ENCODE measurements at places on chromosomes 7 and 10.

- no peak for DNase-seq
Observed at GRCh38 chr10:15167411-15168290, 842 bp downstream of the NMT2 start.

DNA sequence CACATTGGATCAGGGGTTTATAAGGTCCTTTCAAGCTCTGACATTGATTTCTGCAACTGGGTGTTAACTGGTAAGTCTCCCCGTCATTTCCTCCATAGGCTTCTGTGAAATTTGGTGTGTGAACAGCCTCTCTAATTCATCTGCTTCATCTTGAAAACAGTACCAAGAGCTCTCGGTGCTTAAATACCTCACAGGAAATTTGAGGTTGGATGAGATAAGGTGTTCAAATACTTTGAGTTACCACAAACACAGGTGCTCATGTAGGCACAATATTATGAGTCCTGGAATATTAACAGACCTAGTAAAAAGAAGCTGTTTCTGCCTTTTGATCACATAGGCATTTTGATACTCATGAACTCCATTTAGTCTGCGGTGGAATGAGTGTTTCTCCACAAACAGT lies 85.2 kb downstream of the RTKN2 start:
- no peak for DNase-seq

DNA sequence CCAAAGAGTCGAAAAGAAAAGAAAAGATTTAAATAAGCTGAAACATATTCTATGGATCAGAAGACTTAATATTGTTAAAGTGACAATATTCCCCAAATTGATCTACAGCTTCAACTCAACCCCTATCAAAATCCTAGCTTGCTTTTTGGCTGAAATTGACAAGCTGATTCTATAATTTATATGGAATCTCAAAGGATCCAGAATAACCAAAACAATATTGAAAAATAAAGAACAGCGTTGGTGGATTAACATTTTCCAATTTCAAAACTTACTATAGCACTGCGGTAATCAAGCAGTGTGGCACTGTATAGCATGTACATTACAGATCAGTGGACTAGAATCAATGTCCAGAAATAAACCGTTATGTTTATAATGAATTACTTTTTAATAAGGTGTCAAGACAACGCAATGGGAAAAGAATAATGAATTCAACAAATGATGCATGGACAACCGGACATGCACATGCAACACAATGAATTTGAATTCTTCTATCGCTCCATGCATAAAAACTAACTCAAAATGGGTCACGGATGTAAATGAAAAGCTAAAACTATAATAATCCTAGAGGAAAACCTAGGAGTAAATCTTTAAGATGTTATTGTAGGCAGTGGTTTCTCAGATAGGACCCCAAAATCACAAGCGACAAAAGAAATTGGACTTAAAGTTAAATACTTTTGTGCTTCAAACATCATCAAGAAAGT lies 1.6 kb upstream of the ALOX5 start:
- DNase-seq, result no peak

GRCh38 chr10:6201516-6201975 lies 1.2 kb upstream of the PFKFB3 start:
- DNase-seq, result no peak

- no peak for DNase-seq
Observed at GRCh38 chr7:106915873-106916272, 50.8 kb downstream of the PIK3CG start.

DNA sequence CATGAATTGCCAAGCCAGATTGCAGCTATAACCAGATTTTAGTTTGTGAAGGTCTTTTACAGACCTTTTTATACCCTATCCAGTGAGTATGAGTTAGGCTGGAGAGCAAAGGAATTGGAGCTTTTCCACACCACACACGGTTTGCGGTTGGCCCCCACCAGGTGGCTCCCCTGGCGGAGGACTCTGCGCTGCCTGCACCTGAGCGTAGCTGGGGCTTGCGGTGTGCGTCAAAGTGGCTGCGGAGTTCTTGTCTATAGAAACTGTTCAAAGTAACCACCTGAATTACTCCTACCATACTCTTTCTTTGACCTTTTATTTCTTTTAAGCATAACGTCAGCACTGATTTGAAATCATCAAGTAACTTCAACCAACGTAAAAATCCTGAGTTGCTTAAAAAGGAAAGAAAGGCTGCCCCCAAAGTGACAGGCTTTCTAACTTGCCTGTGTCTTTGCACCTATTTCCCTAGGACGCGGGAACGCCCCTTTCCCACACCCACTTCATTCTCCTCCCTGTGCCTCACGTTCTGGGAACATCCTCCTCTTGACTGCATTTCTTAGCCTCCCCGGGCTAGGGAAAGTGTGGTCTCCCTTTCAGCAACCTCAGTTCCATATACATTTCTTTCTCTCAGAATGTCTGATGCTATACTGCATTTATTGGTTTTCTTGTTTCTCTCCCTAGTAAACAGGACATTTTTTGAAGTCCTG lies 47.6 kb upstream of the TMEM72 start:
- no peak for DNase-seq

GRCh38 chr7:102305414-102306268 lies 19.0 kb downstream of the SH2B2 start:
- DNase-seq, result no peak

DNA sequence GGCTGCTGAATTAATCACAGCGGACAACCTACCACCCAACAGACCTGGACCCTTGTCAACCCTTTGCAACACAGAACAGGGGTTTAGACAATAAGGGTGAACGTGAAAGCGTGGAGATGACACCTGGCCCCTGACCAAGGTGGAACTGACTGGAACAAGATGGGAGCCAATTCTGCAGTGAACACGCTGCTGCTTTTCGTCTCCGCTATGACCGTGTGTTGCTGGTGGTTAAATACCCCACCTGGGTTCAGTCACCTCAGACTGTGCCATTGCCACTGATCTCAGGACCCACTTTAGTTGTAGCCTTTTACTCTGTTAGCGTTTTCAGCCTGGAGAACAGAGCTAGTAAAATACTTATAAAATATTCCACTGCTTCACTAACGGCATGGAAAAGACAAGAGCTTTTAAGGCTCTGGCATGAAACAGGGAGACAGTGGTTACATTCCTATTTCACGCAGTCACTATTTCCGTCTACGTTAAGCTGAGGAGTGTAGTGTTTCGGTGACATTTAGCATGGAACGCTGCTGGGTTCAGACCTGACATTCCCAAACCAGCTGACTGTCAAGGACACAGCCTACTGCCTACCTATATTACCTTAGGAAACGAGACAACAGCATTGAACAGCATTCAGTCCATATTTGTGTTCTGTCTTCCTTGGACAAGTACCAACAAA lies 119.5 kb upstream of the PRSS1 start:
- DNase-seq, result no peak

DNA sequence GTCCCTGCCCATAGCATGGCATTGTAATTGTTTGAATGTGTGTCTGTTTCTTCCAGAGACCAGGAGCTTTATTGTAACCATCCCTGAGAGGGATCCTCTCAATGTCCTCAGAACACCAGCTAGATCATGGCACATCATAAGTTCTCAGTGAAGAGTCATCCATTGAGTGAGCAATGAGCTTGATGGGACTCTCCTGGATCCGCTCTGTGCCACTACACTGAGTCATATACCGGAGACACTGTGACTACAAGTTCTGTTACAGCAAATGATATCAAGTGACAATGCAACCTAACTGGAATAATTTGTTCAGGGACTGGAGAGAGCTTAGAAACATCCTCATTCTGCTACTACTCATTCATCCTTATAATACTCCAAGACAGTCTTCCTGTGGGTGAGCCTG lies 25.1 kb downstream of the MRPS24 start:
- DNase-seq, result no peak
